Right atrium auricular region (tissue), 2 donors: ENCODE measurements at places on chromosomes 4 and X.

- no peaks in the 10 kb centered on the region for H3K4me1 ChIP-seq
- no peaks in the 10 kb centered on the region for H3K27me3 ChIP-seq
- H3K4me3 ChIP-seq = no peak overlapping the region
- H3K36me3 ChIP-seq = no peaks in the 10 kb centered on the region
- no peak overlapping the region for H3K27ac ChIP-seq
Measured at GRCh38 chrX:133207751-133208150, 10.4 kb downstream of the TFDP3 start.

GRCh38 chr4:185567381-185568376 lies 32.4 kb upstream of the PDLIM3 start:
- no peak overlapping the region for H3K4me3 ChIP-seq
- no peaks in the 10 kb centered on the region for H3K36me3 ChIP-seq
- H3K27ac ChIP-seq = peak overlapping the region; percentile 98
- peak; percentile 87 for DNase-seq
- H3K4me1 ChIP-seq = peaks cover 37% of the 10 kb centered on the region
- no peaks in the 10 kb centered on the region for H3K27me3 ChIP-seq

- no peaks in the 10 kb centered on the region for H3K4me1 ChIP-seq
- H3K27me3 ChIP-seq = no peaks in the 10 kb centered on the region
- no peak for DNase-seq
- peaks cover 10% of the 10 kb centered on the region for H3K36me3 ChIP-seq
- no peak overlapping the region for H3K4me3 ChIP-seq
Measured at GRCh38 chr4:102639598-102639997, 121.2 kb downstream of the MANBA start.

DNA sequence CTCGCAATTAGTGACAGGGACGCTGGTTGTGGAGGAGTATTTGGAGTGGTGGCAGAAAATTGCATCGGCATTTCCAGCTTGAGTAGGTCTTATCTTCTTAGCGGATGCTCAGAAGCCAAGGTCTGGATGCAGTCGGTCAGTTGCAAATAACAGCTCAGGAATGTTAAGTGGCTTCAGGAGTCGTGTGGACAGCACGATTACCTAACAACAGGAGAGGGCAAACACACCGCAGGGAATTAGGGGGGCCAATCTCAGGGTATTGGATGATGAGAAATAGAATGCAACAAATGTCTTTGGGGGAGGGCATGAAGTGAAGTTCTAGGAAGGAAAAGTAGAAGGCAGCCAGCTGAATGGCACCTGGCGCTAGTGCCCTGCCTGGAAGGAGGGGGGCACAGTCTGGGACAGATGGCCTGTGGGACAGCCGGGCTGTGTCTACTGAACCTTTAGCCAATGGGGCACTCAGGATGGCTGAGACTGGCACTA lies 11.8 kb downstream of the RASL11B start:
- H3K27me3 ChIP-seq = no peaks in the 10 kb centered on the region
- DNase-seq = no peak
- no peaks in the 10 kb centered on the region for H3K36me3 ChIP-seq
- H3K4me1 ChIP-seq = peaks cover 21% of the 10 kb centered on the region
- H3K27ac ChIP-seq = no peak overlapping the region
- no peak overlapping the region for H3K4me3 ChIP-seq

GRCh38 chr4:153595894-153596601 lies 88.0 kb upstream of the TLR2 start:
- H3K4me3 ChIP-seq = no peak overlapping the region
- H3K36me3 ChIP-seq = peaks cover 32% of the 10 kb centered on the region
- no peaks in the 10 kb centered on the region for H3K4me1 ChIP-seq
- H3K27ac ChIP-seq = no peak overlapping the region

- H3K27me3 ChIP-seq = no peaks in the 10 kb centered on the region
- DNase-seq = no peak
- no peak overlapping the region for H3K4me3 ChIP-seq
- no peak overlapping the region for H3K27ac ChIP-seq
- H3K4me1 ChIP-seq = no peaks in the 10 kb centered on the region
- no peaks in the 10 kb centered on the region for H3K36me3 ChIP-seq
Measured at GRCh38 chrX:5155301-5155700, 1073.4 kb downstream of the NLGN4X start.

GRCh38 chr4:10803713-10804343 lies 119.3 kb upstream of the CLNK start:
- no peak for DNase-seq
- H3K27ac ChIP-seq = no peak overlapping the region
- H3K27me3 ChIP-seq = no peaks in the 10 kb centered on the region
- no peaks in the 10 kb centered on the region for H3K36me3 ChIP-seq

GRCh38 chrX:13001097-13001496 lies 26.2 kb downstream of the TMSB4X start:
- H3K27ac ChIP-seq = no peak overlapping the region
- no peaks in the 10 kb centered on the region for H3K4me1 ChIP-seq
- H3K4me3 ChIP-seq = no peak overlapping the region
- no peak for DNase-seq

- H3K4me3 ChIP-seq = no peak overlapping the region
- DNase-seq = no peak
- no peaks in the 10 kb centered on the region for H3K36me3 ChIP-seq
- no peaks in the 10 kb centered on the region for H3K27me3 ChIP-seq
- H3K4me1 ChIP-seq = peaks cover 16% of the 10 kb centered on the region
- H3K27ac ChIP-seq = no peak overlapping the region
Measured at GRCh38 chr4:152193059-152193458, 342.8 kb downstream of the FBXW7 start.

DNA sequence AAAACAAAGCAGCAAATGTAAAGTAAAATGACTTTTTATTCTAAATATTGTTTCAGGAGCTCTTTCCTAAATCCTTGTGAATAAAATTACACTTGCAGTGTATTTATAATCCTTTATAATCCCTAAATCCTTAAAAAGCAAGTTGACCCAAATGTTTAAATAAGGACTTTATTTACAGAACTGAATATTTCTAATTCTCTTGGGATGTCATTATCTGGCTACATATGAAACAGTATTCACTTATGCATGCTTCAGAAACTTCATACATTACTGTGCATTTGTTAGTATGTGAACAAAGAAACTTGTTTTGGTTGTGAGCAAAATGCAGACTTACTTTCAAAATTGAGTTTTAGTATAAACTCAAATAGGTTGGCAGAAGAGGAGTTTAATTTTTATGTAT lies 49.2 kb downstream of the PTTG2 start:
- H3K36me3 ChIP-seq = peaks cover 3% of the 10 kb centered on the region
- H3K4me3 ChIP-seq = no peak overlapping the region
- DNase-seq = no peak
- H3K27ac ChIP-seq = no peak overlapping the region
- no peaks in the 10 kb centered on the region for H3K4me1 ChIP-seq

GRCh38 chrX:981791-982626 lies 230.4 kb downstream of the CRLF2 start:
- no peaks in the 10 kb centered on the region for H3K27me3 ChIP-seq
- H3K27ac ChIP-seq = no peak overlapping the region
- DNase-seq = no peak

GRCh38 chrX:117517994-117518393 lies 598.6 kb downstream of the KLHL13 start:
- H3K27ac ChIP-seq = no peak overlapping the region
- no peaks in the 10 kb centered on the region for H3K36me3 ChIP-seq
- H3K27me3 ChIP-seq = no peaks in the 10 kb centered on the region
- H3K4me1 ChIP-seq = no peaks in the 10 kb centered on the region
- DNase-seq = no peak

- DNase-seq = peak; percentile 75
- H3K4me3 ChIP-seq = peak overlapping the region; percentile 21
- H3K27ac ChIP-seq = peak overlapping the region; percentile 92
- no peaks in the 10 kb centered on the region for H3K27me3 ChIP-seq
- peaks cover 69% of the 10 kb centered on the region for H3K4me1 ChIP-seq
Measured at GRCh38 chr4:3484057-3484973, 21.2 kb downstream of the DOK7 start.

GRCh38 chr4:20683766-20684165 lies 16.5 kb upstream of the PACRGL start:
- no peaks in the 10 kb centered on the region for H3K4me1 ChIP-seq
- no peaks in the 10 kb centered on the region for H3K27me3 ChIP-seq
- no peak for DNase-seq
- H3K27ac ChIP-seq = no peak overlapping the region
- no peak overlapping the region for H3K4me3 ChIP-seq

DNA sequence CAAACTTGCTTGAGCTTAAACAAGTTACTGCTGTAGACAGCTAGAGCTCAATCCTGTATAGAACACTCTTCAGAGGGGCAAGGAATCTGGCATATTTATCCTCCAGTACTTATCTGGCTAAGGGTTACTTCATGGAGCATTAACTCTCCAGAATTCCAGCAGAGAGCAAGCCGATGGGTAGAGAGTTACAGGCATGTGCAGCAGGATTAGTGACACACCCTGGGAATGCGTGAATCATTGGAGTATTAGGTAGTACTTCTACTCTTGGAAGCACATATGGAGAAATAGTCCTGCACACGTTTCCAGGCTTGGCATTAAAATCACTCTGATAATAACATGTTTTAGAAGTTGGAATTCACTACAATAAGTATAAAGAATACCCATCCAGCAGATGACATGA lies 35.4 kb downstream of the GRXCR1 start:
- H3K27ac ChIP-seq = no peak overlapping the region
- no peaks in the 10 kb centered on the region for H3K27me3 ChIP-seq
- no peak overlapping the region for H3K4me3 ChIP-seq
- no peaks in the 10 kb centered on the region for H3K36me3 ChIP-seq

- peak; percentile 75 for DNase-seq
- no peaks in the 10 kb centered on the region for H3K27me3 ChIP-seq
- H3K4me1 ChIP-seq = peaks cover 31% of the 10 kb centered on the region
Measured at GRCh38 chr4:13483768-13484121, 395 bp downstream of the RAB28 start.

DNA sequence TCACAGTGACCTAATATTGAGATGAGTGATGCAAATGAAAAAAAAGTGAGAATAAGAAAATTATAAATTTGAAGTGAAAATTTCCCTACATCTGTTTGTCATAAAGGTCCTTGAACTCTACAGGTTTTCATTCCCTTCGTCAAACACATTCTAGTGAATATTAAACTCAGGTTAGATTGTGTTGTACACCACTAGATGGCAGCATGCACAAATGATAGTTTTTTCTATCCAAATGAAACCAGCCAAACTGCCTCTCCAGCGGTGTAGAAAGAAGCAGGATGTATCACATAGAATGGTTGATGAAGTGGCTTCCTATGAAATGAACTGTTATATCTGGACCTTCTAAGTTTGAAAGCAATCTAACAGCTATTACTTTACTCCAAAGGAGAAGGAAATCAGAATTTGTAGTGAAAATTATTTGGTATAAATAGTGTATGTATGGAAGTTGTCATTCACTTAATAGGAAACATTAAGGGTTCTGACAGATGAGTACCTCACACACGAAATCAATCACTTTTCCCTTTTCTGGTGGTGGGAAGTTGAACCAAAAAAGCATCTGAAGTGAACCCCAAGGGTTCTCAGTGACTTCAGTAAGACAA lies 382.7 kb downstream of the UNC5C start:
- no peak overlapping the region for H3K4me3 ChIP-seq
- DNase-seq = no peak
- no peaks in the 10 kb centered on the region for H3K4me1 ChIP-seq
- H3K36me3 ChIP-seq = no peaks in the 10 kb centered on the region
- H3K27me3 ChIP-seq = no peaks in the 10 kb centered on the region

- peak; percentile 74 for DNase-seq
- no peak overlapping the region for H3K4me3 ChIP-seq
- H3K36me3 ChIP-seq = no peaks in the 10 kb centered on the region
- no peaks in the 10 kb centered on the region for H3K27me3 ChIP-seq
Measured at GRCh38 chr4:40940317-40940741, 190.6 kb downstream of the NSUN7 start.
